Fibroblast of villous mesenchyme (primary cell): ENCODE measurements at places on chromosomes 1 and 21. TPM values are rescaled to one million over a fixed set of nuclear protein-coding genes. Genes with fewer than 3 reads are reported as not detected.

- no peak for DNase-seq
Observed at GRCh38 chr1:21503706-21504377, 5.4 kb upstream of the ALPL start.

DNA sequence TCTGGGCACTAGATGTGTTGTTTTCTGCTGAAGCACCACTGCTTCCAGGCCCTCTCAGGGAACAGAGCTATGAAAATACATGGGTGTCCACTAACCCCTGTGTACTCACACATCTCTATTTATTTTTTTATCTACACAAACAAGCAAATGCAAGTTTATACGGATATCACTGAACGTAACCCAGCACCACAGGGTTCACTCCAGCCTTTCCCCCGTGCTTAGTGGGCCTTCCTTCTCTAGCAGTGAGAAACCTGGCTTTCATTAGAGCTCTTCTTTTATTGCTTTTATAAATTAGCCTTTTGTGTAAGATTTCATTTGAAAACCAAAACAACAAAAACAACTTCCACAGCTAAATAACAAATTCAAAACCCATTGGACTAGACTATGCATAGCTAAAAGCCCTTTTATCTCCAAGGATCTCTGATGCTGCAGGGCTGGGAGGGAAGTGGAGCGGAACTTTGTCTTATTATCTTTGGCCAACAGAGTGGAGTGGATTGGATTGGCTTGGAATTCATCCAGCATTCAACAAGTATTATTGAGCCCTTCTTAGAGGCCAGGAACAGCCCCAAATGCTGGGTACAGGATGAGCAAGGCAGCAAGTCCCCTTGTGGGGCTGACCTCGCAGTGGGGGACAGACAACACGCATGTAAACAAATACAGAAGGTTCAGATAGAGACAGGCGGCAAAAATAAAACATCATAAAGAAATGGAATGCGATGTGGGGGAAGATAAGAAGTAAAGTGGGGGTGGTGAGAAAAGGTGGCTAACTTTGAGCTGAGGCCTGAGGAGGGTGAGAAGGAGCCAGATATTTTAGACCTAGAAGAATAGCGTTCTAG lies 371.8 kb upstream of the POU3F1 start:
- DNase-seq, result no peak

DNA sequence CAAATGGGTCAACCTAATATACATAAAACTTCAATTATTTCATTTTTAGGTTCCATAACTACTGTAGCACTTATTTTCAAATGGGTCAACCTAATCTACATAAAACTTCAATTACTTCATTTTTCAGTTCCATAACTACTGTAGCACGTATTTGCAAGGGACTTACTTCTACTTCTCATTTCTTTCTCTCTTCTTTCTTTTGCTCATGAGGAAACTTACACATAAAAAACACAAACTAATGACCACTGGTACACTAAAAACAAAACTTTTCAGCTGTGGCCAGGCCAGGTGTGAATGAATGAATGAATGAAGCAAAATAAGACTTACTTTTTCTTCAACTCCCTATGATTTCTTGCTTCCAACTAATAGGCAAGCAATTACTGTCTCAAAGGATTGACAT lies 11.7 kb downstream of the SYDE2 start:
- no peak for DNase-seq

DNA sequence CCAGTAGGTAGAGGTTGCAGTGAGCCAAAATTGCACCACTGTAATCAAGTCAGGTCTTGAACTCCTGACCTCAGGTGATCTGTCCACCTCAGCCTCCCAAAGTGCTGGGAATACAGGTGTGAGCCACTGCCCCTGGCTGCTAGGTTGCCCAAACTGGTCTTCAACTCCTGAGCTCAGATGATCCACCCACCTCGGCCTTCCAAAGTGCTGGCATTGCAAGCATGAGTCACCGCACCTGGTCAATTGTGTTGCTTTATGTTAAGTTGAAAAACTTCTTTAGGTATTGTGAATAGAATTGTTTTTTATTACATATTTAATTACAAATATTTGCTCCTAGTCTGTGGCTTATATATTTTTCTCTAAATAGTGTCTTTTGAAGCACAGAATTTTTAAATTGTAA lies 80.5 kb downstream of the PRKAB2 start:
- DNase-seq, result no peak

DNA sequence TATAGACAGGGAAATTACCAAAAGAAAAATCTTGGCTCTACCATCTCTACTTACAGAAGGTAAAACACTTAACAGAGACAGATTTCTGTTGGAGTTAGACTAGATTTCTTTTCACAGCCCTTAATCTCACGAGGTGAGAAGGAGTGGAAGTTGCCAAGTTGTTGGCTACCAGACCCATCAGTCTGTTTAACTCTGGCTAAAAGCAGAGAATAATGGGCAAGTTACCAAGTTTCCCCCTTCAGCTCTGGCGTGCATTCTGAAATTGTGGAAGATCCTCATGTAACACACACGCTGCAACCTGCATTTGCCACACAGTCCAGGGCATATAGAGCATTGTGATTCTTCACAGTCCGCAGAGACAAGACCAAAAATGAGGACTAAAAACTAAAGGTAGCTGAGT lies 49.3 kb downstream of the STX6 start:
- no peak for DNase-seq

GRCh38 chr1:112603012-112603411 lies 15.9 kb downstream of the ST7L start:
- DNase-seq, result no peak

GRCh38 chr1:162197041-162197531 lies 127.6 kb downstream of the NOS1AP start:
- DNase-seq, result no peak

DNA sequence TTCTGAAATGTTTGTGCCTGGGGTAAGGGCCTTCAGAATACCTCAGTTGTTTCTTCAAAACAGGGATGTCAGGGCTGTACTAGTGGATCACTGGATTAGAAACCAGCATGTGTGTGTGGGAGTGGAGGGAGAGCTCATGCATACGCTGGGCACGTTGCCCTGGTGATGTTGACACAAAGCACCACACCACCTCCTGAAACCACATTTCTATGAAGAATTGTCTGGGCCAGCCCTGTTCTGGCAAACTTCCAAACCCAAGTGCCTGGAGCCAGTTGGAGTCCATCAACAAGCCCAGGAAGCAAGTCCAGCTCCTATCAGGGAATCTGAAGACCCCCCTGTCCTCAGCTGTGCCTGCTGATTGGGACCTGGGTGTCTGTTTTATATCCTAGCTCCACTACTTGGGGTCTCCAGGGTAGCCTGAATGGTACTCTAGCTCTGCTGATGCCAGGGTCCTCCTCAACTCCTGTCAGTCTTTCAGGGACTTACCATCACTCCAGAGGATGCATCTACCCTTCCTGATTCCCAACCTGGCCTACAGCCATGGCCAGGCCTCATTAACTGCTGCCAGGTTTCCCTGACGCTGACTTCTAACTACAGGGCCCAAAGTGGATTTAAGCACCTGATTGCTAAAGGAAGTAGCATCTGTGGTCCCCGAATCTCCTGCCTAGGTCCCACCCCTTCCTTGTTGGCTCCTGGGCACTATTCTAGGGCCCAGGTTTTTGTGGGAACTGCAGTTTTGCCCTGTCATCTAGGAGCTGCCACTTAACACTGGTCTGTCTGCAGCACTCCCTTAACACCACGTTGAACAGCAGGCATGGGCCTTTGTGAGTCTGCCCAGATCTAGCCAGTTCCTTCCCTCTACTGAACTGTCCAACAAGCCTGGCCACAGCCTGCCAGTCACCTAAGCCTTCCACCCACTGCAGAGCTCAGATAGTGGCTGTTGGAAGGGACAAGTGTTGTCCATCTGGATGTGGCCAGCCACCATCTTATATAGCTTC lies 45.5 kb downstream of the LPAR3 start:
- peak; percentile 95 for DNase-seq

GRCh38 chr21:33650230-33650629 lies 7.9 kb downstream of the ITSN1 start:
- no peak for DNase-seq

DNA sequence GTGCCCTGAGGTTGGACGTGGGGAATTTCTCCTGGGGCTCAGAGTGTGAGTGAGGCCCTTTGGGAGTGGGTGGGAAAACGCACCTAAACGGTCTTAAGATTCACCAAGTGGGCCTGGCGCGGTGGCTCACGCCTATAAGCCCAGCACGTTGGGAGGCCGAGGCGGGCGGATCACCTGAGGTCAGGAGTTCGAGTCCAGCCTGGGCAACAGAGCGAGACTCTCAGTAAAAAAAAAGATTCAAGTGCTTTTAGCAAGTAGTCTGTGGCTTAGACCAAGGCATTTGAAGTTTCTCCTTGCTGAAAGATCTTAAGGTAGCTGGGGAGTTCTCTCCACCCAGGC lies 1.4 kb downstream of the RPS8 start:
- no peak for DNase-seq

- no peak for DNase-seq
Observed at GRCh38 chr1:2299131-2299627, 71.1 kb downstream of the SKI start.

- DNase-seq, result no peak
Observed at GRCh38 chr1:221855156-221855555, 113.3 kb upstream of the DUSP10 start.

DNA sequence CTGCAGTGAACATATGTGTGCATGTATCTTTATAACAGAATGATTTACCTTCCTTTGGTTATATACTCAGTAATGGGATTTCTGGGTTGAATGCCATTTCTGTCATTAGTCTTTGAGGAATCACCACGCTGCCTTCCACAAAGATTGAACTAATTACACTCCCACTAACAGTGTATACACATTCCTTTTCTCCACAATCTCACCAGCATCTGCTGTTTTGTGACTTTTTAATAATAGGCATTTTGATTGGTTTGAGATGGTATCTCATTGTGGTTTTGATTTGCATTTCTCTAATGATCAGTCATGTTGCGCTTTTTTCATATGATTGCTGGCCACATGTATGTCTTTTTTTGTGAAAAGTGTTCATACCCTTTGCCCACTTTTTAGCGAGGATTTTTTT lies 680.5 kb downstream of the PTPRC start:
- DNase-seq, result no peak

DNA sequence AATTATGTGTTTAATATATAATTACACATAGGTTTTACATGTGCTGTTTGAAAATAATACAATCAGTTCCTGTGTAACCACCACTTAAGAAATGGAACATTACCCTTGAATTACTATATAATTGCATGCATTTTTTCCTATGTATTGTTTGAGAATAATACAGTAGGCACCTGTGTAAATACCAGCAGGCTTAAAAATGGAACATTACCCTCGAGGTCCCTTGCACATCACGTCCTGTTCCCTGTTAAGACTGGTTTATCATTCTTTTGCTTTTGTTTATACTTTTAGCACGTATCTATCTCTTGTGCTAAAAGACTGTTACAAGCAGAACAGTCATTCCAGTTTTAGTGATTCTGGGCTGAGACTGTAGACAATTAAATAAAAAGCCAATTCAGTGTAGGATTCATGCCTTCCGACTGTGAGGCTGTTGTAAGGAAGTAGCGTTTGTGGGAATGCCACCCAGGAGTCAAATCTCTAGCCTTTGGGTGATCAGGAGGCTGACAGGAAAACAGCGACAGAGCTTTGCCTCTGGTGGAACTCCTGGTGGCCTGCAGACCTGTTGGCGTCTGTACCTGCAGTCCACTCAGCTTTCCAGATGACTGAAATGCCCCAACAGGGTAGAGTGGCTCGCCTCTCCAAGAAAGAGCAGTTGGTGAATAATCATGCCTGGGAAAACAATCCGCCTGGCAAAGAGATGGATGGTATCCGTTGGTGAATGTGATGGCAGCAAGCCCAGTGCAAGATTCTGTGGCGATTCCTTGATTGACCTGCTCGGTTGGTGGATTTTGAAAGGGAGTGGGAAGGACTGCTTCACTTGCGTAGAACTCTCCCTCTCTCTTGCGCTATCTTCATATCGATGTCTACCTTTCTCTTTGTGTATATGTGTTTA lies 58.0 kb downstream of the DISC1 start:
- DNase-seq, result peak; percentile 36

DNA sequence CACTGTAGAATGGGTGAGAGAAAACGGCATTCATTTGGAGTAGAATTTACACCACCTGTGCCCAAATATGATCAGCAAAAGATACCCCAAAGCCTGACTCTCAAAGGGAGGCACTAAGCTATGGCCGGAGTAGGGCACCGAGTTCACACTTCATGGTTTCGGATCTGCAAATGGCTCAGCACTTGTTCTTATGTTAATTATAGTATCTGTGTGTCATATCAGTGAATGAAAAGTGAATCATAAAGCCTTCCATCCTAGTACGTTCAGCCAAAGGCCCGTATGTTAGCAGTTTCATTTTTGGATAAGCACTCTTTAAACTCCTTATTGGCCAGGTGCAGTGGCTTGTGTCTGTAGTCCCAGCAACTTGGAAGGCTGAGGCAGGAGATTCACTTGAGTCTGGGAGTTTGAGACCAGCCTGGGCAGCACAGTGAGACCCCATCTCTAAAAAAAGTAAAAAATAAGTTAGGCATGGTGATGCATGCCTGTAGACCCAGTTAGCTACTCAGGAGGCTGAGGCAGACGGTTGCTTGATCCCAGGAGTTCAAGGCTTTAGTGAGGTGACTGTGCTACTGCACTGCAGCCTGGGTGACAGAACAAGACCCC lies 4.9 kb upstream of the CORT start:
- DNase-seq, result no peak

DNA sequence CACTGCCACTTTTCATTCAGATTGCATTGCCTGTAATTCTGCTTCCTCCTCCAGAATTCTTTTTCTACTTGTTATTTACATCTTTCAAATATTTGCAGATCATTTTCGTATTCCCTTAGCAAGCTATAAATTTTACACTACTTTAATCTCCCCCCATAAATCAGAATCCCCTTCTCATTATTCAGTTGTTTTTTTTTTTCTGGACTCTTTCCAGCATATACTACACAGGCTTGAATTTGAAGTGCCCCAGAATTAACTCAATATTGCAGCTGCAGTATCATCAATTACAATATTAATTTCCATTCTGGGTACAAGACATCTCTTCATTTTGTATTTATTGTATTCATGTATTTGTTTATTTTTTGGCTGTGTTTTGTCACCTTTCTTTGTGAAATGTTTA lies 1494.3 kb downstream of the AMY1C start:
- DNase-seq, result no peak

DNA sequence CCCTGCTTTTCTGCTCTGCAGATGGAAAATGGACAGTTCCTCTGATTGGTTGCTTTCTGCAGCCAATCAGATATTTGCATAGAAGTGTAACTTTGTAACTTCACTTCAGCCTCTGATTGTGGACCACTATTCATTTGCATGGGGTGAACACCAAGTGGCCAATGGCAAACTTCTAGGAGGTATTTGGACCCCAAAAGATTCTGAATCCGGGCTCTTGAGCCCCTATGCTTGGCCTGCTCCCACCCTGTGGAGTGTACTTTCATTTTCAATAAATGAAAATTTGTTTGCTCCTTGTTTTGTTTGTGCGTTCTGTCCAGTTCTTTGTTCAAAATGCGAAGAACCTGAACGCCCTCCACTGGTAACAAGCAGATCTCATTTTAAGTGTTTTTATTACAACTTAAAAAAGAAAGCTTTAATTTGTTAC lies 6.4 kb upstream of the GSTM4 start:
- peak; percentile 75 for DNase-seq

GRCh38 chr1:183147735-183148134 lies 38.3 kb upstream of the LAMC2 start:
- DNase-seq, result peak; percentile 46

- no peak for DNase-seq
Observed at GRCh38 chr1:25062621-25063255, 132.7 kb upstream of the RUNX3 start.

- DNase-seq, result no peak
Observed at GRCh38 chr1:55376897-55377296, 161.7 kb upstream of the USP24 start.

EPS8L3 gene
- not detected in 2 replicates for total RNA-seq

C1orf167 gene
- under 0.01 TPM in 1 of 2 replicates, not detected in the other for total RNA-seq

GNG12 gene
- total RNA-seq, result 151 and 201 TPM in 2 replicates

C1orf226 gene
- total RNA-seq, result under 0.01 and 0.86 TPM in 2 replicates

LRRC53 gene
- total RNA-seq, result not detected in 2 replicates

F5 gene
- total RNA-seq, result not detected in 2 replicates

CLIC4 gene
- 411 and 544 TPM in 2 replicates for total RNA-seq

OR2T29 gene
- total RNA-seq, result not detected in 2 replicates
